Effector CD8-positive, alpha-beta T cell (primary cell): ENCODE measurements at places on chromosomes 3 and 15.

- peak; percentile 76 for DNase-seq
Observed at GRCh38 chr3:141498598-141499223, 11.9 kb downstream of the RASA2 start.

DNA sequence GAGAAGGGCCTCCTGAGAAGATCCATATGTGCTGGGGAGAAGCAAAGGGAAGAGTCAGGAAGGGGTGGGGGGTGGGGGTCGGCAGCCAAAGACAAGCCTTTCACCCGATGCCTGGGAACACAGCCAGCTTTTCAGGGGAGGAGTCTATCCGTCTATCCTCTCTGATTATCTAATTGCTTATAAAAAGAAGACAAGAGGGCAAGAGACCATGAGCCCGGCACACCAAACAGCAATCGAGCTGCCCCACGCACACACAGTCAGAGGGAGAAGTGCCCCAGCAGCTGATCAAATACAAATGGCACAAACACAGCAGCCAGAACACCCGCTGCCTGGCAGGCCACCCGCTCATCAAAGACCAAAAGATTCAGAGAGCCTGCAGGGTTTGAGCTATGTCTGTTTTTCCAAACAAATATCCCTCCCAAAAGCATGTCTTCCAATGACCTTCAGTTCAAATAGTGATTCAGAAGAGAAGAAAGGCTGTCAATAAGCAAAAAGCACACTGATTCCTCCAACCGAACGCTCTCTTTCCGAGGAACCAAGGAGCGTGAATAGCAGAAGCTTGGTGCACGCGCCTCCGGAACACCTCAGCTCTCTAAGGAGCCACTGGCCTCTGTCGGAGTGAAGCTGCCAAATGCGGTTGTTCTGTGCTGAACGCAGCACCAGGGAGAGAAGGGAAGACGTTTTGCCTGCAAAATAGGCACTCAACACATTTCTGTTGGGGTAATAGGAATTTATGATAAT, 419.2 kb downstream of the OCA2 start:
- DNase-seq, result no peak

DNA sequence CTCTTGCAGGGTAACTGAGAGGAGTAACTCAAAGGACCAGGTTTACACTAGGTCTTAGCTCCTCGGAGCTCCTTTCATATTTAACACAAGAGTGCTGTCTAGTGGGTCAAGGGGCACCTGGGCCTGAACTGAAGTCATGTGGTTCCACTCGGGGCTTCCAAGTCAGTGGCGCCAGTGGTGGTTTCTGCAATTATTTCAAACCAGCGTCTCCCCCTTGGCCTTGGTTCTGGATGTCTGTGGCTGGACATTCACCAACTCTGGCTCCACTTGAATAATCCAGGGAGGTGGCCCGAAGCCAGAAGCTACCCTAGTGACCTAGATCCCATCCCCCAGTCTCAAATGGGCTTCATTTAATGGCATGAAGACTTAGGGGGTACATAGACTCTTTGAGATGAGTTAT, 144.3 kb upstream of the ADAMTS9 start:
- no peak for DNase-seq

DNA sequence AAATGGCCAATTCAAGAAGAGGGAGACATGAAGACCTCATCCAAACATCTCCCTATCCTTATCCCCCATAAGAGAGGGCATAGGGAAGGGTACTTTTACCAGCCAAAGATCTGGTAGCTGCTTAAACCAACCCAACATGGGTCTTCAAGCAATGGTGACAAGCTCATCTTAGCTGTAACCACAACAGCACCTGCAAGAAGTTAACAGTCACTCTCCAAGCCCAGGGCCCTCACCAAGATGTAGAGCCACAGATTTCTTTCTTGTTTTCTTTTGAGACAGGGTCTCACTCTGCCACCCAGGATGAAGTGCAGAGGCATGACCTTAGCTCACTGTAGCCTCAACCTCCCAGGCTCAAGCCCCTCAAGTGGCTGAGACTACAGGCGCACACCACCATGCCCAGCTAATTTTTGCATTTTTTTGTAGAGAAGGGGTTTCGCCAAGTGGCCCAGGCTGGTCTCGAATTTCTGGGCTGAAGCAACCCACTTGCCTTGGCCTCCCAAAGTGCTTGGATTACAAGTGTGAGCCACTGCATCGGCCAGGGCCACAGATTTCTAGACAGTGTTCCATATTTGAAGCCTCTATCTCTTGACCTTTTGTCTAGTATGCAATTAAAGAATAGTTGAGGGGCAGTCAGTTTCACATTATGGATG, 57.1 kb downstream of the DHX30 start:
- DNase-seq, result no peak

DNA sequence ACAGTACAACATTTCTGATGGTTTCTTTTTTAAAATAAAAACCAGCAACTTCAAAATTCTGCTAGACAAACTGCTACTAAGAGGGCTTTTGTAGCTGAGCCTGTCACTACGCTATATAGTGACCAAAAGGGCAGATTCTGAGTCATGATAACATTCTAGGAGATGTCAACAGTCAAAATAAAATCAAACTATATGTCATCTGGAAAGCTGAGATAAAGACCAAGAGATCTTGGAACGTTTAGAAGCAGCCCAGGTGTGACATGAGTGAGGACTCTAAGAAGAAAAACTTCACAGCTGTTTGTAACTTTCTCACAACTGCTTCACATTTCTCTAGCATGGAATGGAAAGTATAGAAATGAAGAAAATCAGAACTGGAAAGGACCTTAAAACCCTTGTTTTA, 84.6 kb downstream of the FILIP1L start:
- no peak for DNase-seq

- no peak for DNase-seq
Observed at GRCh38 chr3:148873270-148873927, 8.3 kb downstream of the CPA3 start.

DNA sequence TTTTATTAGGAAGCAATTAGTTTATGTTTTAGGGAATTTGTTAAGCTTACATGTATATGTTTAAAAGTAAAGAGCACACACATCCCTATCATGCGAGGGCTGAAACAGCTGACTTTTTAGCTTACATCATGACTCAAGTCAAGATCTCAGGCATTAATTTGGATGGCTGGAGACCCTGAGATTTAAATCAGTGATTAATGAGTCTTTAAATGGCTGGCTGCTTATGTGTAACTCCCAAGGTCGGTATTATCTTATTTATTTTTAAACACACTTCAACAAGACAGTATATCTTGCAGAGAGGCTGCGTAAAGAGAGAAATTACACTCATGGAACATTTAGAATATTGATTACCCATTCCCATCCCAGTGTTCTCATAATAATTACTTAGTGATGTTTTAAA, 169.4 kb downstream of the KBTBD8 start:
- no peak for DNase-seq

- no peak for DNase-seq
Observed at GRCh38 chr3:4895838-4896237, 83.4 kb upstream of the BHLHE40 start.

- DNase-seq, result no peak
Observed at GRCh38 chr3:195697582-195698324, 23.0 kb upstream of the MUC20 start.

DNA sequence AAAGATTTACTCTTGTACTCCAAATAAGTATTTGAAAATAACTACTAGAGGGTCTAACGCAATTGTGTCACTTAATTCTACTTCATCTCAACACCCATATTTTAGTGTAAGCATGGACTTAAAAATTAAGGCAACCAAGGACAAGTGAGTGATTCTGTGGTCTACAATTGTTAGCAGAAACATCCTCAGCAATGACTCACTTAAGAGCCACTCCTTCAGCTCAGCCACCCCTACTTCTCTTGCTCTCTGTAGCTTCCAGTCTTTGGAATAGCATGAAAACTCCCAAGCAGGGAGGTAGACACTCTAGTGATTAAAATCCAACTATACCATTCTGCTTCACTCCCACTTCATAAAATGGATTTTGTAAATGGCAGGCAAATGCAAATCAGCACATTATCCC, 116.0 kb upstream of the LRRN1 start:
- no peak for DNase-seq

DNA sequence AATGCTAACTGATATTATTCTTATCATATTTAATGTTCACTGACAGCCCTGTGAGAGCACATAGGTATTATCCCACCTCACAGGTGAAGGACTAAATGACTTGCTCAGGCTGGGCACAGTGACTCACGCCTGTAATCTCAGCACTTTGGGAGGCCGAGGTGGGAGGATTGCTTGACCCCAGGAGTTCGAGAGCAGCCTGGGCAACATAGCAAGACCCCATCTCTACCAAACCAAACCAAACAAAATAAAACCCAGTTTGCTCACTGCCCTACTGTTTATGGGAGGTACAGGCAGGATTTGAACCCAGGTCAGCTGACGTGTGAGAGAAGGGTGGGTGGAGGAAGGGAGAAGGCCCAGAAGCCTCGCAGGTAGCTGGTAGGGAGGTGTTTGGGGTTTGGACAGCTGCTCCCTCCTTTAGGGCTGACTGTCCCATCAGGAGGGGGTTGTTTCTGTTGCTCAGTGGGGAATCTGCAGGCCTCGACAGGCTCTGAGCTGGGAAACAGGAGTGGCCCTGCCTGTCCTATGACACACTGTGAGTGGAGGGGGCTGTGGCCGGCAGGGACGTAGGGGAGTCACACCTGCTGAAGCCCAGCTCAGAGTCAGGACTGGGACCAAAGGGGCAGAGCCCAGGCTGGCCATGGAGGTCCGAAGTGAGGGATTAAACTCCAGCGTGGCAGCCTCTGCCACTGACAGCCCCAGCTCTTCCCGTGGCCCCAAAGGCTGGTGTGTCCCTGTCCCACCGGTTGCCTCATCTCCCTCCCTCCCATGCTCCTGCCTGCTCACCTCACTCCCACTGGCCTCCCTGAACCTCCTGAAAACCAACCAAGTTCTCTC, 25.3 kb downstream of the BHLHE40 start:
- DNase-seq, result no peak
